ENCODE measurements at places on chromosomes 11 and 22.

DNA sequence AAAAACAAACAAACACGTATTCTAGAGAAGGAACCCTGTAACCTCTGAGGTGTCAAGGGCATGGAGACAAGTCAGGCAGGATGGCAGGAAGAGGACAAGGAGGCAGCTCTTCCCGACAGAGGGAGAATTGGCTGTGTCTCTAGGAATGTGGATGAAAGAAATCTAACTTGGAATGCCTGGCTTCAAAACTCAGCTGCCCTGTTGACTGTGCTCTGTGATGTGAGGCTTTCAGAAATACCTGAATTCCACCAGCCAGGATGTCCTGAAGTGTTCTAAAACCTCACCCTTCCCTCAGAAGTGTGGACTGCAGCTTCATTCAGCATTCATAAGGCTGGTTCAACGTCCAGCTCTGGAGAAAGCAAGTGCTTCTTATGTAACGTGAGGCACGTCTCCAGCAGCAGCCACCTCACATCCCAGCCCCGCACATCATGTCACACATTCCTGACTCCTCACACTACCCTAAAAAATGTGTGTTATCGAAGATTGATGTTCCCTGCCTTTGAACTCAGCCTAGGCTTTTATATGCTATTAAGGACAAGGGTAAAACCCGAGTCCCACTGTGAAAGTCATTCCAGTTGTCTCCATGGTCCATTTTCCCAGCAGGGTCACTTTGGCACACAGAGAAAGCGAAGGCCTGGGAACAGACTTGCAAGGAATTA, 398.9 kb downstream of the ETS1 start:
- H3K27ac ChIP-seq: no peak overlapping the region
- no peak overlapping the region for H3K4me3 ChIP-seq
- H3K36me3 ChIP-seq: no peaks in the 10 kb centered on the region
- no peaks in the 10 kb centered on the region for H3K4me1 ChIP-seq

DNA sequence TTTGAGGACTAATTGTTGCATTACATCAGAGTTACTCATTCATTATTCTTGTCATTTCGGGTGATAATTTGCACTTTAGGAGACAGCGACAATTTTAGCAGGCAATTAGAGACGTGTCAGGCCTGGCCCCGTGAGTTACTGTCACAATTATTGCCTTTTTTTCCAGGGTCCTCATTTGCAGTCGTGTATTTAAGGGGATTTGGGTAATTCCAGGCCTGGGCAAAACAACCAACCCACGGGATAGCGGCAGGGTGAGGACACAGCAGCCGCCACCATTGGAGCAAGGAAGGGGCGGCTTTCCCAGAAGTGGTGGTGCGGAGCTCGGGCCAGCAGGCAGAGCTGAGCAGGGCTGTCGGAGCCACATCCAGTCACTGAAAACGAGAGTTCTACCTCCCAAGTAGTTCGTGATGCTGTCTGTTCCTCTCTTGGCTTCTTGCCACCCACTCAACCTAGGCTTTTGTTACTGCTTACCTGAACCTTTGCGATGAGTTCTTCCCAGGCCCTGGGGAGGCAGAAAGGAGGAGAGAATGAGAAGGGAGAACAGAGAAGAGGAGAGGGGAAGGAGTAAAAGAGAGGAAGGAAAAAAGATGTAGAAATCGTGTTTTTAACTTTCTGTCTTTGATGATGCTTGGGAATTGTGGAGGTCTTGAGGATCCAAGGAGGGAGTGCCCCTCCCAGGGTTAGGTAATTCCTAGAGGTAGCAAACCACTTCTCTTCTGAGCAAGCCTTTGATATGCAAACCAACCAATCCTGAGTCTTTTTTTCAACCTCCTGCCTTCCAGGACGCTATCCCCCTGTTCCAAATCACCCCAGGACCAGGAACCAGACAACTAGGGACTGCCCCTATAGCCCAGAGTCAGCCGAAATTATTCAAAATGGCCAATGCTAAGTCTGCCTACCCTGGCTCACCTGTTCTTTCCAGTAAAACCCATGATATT, 236.1 kb downstream of the MIAT start:
- no peak overlapping the region for H3K4me3 ChIP-seq
- H3K36me3 ChIP-seq: no peaks in the 10 kb centered on the region
- no peaks in the 10 kb centered on the region for H3K27me3 ChIP-seq

- no peak for DNase-seq
- no peaks in the 10 kb centered on the region for H3K36me3 ChIP-seq
- H3K27ac ChIP-seq: no peak overlapping the region
- H3K4me1 ChIP-seq: no peaks in the 10 kb centered on the region
- H3K4me3 ChIP-seq: no peak overlapping the region
Measured at GRCh38 chr11:90783111-90783510, 560.3 kb upstream of the CHORDC1 start.

GRCh38 chr11:94007906-94008305, 13.2 kb upstream of the HEPHL1 start:
- H3K27ac ChIP-seq: no peak overlapping the region
- H3K4me3 ChIP-seq: no peak overlapping the region
- no peaks in the 10 kb centered on the region for H3K36me3 ChIP-seq
- no peaks in the 10 kb centered on the region for H3K27me3 ChIP-seq

Data from vagina (tissue), 2 donors.